ENCODE measurements at places on chromosomes 5 and 9.

DNA sequence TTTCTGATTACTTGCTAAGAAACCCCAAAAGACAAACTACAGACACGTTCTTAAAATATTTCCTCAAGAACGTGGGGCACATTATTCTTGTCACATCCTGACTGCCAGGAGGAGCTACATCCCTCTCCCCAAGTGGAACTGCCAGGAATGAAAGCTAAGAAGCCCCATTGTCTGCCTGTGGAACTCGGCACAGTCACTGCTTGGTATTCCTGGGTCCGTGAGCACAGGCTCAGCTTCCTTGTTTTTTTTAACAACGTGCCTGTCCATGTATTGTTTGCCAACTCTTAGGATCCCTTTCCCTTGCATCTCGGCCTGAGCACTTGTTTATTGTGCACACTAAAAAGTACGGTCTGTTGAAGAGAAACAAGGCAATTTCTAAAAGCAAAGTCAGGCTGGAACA is 47.0 kb upstream of the SELENOP start:
- no peak for DNase-seq

GRCh38 chr5:171337210-171337569 is 28.1 kb downstream of the TLX3 start:
- no peak for DNase-seq

DNA sequence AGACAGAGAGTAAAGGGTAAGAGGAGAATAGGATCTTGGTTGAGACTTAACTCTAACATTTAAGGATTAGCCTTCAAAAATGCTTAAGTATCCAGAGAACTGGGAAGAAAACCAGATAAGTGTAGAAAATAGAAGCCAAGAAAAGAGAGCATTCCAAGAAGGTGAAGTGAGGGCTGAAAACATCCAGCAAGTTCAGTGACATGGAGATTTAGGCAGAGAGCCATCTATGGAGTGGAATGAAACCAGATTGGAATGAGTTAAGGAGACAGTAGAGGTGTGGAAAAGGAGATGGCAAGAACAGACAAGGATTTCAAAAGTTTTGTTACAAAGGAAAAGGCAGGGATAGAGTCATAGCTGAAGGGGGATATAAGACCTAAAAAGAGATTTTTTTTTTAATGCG is 188.1 kb downstream of the TRPM3 start:
- no peak for DNase-seq

GRCh38 chr9:138101444-138102234 is 224.1 kb downstream of the CACNA1B start:
- DNase-seq = no peak

Measured in SW 1271 (cell line).